ENCODE measurements at places on chromosomes 6 and 20. TPM values are rescaled to one million over a fixed set of nuclear protein-coding genes. Genes with fewer than 3 reads are reported as not detected.

Gene CCN5
- 22.1 TPM for total RNA-seq

Gene ANKEF1
- 0.16 TPM for total RNA-seq

Gene PRL
- total RNA-seq = not detected

Gene LIN28B
- total RNA-seq = not detected

DNA sequence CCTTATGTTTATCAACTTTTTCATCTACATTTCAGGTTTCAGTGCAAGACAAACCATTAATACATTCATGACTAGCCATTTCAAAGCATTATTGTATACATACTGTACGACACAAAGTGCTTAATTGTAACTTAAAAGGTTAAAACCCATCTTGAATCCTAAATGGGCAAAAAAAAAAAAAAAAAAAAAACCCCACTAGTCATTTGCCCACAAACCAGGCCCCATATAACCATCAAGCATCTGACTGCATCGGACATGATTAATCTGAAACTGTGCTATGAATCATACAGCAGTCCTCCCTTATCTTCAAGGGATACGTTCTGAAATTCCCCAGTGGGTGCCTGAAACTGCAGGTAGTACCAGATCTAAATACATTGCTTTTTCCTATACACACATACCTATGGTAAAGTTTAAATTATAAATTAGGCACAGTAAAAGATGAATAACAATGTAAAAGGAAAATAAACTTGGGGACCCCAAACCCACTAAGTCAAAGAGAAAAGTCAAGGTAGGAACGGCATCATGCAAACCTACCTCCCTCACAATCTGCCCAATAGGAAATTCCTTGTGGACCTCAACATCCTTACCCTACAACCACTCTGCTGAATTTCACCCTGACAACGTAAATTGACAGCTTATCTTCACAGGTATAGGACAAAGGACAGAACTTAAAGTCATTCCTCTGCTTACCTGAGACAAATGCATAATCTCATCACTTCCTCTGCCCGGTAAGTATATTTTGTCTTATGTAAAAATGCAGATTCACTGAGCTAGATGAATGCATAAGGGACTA is 14.3 kb downstream of the B4GALT5 start:
- DNase-seq = no peak

- DNase-seq = no peak
These were observed 137.5 kb upstream of the SLC24A3 start for GRCh38 chr20:19074828-19075516.

- DNase-seq = no peak
These were observed 62.9 kb downstream of the WDR27 start for GRCh38 chr6:169638915-169639314.
